ENCODE measurements at places on chromosomes 5 and 9. TPM values are rescaled to one million over a fixed set of nuclear protein-coding genes. Genes with fewer than 3 reads are reported as not detected.

DNA sequence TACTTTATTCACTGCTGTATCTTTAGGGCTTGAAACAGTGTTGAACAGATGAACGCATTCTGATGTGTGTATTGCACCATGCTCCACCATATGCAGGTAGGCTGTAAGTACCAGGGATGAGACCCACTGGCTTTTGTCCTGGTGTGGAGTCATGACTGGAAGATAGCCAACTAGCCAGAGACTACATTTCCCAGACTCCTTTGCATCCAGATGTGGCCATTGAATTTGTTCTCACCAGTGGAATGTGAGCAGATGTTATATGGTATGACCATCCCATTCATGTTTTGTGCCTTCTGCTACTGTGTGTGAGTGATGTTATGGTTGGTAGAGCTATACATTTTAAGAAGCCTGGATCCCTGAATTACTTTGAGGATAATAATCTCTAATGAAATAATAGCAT, 7.4 kb upstream of the FBXL7 start:
- DNase-seq, result no peak

The CDKN2A gene
- total RNA-seq, result not detected

GRCh38 chr9:134594078-134594941, 47.3 kb upstream of the COL5A1 start:
- no peak for DNase-seq

The PRRX2 gene
- 0.27 TPM for total RNA-seq

GRCh38 chr5:39799242-39799641, 374.5 kb upstream of the DAB2 start:
- DNase-seq, result no peak

- no peak for DNase-seq
Measured at GRCh38 chr9:98071737-98072136, 15.2 kb downstream of the NANS start.

DNA sequence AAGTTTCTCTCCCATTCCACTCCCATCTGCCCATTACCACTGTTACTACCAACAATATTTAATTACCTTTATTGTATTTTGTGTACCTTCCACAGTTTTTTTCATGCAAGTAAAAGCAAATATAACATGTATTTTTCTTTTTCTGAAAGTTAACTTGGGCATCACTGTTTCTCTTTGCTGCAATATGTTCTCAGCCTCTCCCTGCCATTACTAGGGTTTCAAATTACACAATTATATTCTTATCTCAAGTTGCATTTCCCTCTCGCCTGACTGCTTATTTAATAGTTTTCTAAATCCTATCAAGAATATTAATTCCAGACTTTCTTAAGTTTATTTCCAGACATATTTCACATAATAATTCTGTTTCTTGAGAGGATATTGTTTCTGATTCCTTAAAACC, 46.9 kb upstream of the GAS1 start:
- DNase-seq, result no peak

DNA sequence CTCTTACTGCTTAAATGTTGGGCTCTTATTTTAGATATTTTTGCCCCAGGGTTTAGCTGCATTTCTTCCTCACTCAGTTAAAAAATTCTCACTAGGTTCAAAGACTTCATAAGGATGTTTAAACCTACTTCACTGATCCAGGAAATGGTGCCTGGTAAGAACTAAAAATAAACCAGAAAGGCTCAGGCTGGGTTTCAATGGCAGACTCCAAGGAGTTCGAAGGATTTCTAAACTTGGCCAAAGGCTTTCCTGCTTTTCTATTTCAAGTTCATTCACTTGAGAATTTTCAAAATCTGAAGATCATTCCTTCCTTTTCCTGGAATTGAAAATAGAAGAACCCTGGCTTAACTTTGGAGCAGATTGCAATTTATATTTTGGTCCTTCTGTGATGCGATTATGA, 193.0 kb upstream of the MAP1B start:
- DNase-seq, result no peak

DNA sequence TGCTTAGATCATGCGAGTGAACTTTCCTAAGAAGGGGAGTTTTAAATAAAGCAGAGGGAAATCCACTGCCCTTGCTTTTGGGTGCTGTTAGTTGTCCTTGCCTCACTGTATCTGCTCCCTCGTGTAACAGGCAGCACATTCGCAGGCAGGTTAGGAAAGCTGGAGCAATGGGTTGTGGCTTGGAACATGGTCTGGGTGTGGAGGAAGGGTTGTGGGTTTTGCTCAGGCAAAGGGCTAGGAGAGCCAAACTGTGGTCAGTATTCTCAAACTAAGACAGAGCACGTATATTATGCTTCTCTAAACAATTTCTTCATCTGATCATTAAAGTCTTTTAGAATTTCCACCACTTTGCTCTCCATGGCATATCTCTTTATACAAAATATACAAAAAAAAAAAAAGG, 135.7 kb downstream of the FANCC start:
- DNase-seq, result no peak

GRCh38 chr9:122076117-122076516, 17.0 kb downstream of the TTLL11 start:
- DNase-seq, result no peak

DNA sequence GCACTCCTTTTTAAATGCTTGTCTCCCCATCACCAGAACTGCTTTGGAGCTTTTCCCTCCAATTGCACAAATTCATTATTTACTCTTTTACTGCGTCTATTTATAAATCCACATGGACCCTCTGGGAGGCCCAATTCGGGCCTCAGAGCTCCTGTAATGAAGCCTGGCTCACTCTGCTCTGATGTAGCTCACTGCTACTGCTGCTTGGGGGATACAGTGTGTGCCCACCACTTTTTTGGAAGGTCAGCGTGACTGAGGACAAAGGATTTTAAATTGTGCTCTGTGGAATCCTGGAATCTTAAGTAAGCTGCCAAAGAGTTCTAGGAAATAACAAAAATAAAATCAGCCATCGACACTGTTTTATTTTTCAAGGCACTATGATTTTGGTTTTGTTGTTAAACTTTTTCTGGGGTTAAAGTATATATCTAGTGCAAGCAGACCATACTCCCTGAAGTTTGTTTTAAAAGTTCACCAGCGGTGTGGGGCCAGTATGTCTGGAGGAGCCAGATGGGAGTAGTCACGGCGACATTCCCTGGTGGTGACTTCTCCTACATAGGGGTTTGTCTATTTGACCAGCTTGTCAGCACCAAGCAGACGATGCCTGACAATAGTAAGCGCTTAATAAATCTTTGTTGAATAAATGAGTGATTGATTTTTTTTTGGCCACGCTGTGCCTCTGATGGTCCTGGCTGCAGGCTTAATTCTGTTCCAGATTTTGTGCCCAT, 142.8 kb downstream of the TMEM38B start:
- DNase-seq, result no peak

- peak; percentile 83 for DNase-seq
Measured at GRCh38 chr5:135457424-135458071, 5.4 kb upstream of the TIFAB start.

DNA sequence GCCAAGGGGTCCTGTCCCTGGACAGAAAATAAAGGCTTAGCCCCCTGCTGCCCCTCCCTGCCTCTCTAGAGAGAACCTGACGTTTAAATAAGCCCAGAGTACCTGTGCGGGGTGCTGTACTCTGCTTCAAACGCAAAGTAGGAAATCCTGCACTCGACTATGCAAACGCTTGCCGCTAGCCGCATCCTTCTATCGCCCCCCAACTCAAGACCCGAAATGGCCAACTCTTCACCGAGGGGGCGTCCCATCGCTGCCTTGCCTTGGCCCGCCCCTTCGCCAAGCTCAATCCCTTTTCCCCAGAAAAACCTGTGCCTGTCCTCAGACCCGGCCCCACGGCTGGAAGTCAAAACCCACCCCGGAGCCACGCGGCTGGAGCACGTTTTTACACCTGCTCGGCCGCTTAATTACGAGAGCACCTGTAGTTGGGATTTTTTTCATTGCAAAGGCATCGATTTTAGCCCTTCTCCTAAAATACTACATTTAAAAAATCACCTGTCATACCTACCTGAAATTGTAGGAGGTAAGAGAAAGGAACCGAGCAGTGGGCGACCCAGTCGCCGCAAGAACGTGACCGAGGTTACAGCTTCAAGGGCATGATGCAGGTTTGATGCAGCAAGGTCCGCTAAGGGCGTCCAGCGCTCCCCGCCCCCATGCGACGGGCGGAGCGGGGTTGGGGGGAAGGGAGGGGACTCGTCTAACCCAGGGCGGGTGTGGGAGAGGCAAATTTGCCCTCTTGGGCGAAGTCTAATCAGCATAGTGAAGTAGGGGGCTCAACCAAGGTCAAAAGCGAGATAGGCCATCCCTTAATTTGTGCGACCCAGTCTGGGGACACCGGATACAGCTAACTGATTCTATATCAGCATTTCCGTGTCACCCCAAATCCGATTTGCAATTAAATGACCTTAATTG, 3.5 kb downstream of the ELAVL2 start:
- DNase-seq, result no peak

GRCh38 chr5:179140293-179140692, 80.1 kb downstream of the ZNF354C start:
- no peak for DNase-seq

DNA sequence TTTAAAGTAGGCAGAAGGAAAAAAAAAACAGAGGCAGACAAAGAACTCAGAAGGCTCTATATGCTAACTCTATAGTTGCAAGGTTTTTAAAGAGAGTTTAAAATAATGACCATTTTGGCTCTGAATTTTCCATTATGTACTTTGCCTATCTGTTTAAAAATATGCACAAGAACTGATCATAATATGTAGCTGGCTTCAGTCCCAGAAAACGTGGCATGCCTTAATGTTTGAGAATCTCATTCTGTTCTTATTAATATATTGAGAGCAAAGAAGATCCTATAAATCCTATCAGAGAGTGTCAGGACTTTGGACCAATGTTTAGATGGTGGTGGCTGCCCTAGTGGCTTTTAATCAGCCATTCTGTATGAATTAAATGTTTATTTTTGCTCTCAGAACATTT, 121.5 kb downstream of the JMY start:
- no peak for DNase-seq

The FAF2 gene
- total RNA-seq, result 22.8 TPM

- DNase-seq, result no peak
Measured at GRCh38 chr5:173660481-173661280, 44.2 kb upstream of the BOD1 start.

The RLN1 gene
- total RNA-seq, result not detected

GRCh38 chr9:68912561-68912960, 101.4 kb downstream of the PRKACG start:
- DNase-seq, result no peak

- DNase-seq, result no peak
Measured at GRCh38 chr9:74804018-74804385, 83.7 kb downstream of the TRPM6 start.

- no peak for DNase-seq
Measured at GRCh38 chr5:107867266-107867665, 196.5 kb upstream of the EFNA5 start.

The GRXCR2 gene
- not detected for total RNA-seq

- no peak for DNase-seq
Measured at GRCh38 chr5:133460172-133460758, 152.1 kb downstream of the FSTL4 start.

- DNase-seq, result no peak
Measured at GRCh38 chr5:159797261-159797970, 118.9 kb upstream of the ADRA1B start.

- DNase-seq, result no peak
Measured at GRCh38 chr5:39164529-39165402, 54.6 kb downstream of the FYB1 start.

DNA sequence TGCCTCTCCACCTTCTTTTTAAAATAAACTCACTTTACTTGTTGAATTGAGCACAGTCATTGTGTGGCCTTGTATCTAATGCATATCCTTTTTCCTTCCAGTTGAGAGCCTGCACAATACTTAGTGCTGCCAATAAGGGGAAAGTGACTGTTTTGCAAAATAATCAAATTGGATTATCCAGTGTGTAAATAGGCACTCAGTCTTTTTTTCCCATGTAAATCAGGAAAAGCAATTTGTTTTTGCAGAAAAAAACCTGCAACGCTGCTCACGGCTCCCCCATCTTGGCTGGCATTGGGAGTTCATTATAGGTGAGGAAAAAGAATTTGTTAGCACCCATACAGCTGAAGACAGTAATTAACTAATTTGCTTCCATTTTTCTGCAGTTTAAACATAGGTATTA, 299.9 kb downstream of the CSNK1G3 start:
- no peak for DNase-seq

- no peak for DNase-seq
Measured at GRCh38 chr5:72906806-72907205, 49.0 kb upstream of the FCHO2 start.

DNA sequence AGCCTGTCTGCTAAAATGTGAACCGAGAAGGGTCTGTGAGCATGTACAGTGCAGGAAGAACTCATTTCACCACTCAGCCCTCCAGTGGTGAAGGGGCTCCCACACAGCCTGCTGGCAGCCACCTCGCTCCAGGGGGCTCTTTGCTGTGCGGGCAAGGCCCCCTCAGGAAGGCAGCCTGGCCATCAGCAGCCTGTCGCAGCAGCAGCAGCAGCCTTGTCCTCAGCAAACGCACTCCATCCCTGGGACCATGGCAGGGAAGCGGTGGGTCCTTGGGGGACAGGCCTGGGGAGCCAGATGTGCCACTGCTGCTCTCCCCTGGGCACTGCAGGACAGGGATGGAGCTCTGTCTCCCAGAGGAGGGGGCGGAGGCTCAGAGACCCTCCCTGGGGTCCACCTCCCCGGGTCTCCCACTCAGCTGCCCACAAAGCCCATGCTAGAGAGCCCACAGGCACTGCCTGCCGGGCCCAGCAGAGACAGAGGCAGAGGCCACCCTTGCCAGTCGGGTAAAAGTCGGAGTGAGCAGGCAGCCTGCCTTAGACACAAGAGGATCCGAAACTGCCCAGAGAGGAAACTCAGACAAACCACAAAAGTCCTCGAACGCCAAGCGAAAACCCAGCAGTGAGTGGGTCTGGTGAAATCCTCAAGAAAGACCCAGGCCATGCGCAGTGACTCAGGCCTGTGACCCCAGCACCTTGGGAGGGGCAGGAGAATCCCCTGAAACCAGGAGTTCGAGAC, 8.0 kb downstream of the BRD3 start:
- no peak for DNase-seq

The FOXD4L5 gene
- total RNA-seq, result not detected

DNA sequence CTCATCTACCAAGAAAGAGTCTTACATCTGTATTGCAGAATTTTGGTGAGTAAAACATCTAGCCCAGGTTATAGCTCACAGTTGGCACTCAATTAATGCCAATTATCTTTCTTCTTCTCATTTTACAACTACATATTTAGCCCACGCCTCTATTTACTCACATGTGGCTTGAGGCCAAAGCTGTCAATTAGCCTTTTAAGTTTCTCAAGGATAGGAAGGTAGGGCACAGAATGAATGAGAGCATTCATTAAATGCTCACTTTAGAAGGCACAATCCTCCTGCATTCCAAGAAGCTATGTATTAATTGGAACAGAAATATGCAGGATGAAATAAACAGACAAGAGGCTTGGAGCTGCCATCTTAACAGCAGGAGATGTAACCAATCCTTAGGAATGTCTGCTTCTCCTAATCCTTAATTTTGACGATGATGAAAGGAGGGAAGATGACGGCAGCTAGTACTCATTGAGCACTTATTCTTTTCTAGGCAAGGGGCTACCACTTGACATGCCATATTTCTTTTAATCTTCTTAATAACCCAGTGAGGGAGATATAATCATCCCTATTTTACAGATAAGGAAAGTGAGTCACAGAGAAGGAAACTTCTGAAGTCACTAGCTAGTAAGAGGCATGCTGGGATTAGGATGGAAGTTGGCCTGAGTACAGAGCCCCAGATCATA, 30.8 kb upstream of the PANK3 start:
- DNase-seq, result no peak

All from psoas muscle (tissue), 8 donors.